ENCODE measurements at places on chromosomes 16 and 17. TPM values are rescaled to one million over a fixed set of nuclear protein-coding genes. Genes with fewer than 3 reads are reported as not detected.

Gene CDYL2
- 13.5 TPM for total RNA-seq

DNA sequence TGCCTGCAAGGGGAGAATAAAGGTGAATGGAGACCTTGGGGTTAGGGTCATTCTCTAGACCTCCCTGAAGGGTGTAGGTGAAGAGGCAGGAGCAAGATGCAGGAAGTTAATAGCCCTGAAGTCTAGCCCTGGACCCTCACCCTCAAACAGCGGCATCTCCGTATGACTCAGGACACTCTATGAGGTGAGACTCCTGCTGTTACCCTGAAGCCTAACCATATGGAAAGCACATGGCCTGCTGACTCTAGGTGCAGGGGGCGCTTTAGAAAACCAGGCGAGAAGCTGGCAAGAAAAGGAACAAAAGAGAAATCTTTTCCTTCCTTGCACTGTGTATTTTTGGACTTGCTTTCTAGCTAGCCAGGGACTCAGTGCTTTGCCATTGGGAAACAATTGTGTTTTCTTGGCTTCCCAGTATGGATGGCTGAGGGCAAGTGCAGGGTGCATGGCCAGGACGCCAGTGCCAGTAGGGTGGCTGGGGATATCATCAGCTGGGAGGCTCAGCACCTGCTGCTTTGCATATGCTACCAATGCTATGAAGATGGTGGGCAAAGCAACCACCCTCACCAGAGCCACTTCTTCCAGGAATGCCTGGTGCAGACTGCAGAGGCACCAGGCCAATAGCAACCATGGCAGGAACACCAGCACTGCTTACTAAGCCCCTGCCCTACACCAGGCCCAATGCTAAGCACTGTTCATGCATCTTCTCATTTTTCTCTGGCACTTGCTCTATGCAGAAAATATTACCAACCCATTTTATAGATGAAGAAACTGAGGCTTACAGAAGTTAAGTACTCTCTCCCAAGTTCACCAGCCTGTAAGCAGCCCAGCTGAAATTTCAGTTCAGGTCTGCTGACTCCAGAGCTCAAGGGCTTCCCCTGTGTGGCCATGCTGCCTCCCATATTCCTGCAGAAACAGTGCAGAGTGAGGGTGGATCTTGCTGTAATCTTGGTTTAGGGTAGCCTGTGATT, 425.1 kb downstream of the SLC39A11 start:
- no peak for DNase-seq

GRCh38 chr17:81966343-81967243, 5.6 kb upstream of the NOTUM start:
- DNase-seq: no peak

GRCh38 chr16:11624205-11624604, 37.5 kb upstream of the LITAF start:
- DNase-seq: no peak

- DNase-seq: no peak
These were observed 43.9 kb downstream of the FBXL20 start for GRCh38 chr17:39357488-39357887.

DNA sequence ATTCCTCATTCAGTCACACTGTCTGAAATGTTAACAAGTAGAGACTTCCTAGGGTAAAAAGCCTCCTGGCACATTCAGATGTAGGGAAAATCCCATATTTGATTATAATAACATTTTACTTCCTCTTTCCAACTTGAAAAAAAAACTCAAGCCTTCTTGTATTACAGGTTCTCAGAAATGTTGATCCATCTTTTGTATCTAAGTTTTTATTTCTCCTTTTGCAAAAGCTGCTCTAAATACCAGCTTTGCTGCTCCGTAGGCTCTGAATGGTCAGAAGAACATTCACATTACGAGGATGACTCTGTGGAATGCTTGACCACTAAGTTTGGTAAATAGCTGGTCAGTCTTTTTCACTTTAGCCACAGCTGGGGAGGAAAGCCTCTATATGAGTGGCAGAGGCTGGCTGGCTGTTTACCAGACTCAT, 13.2 kb upstream of the HEATR6 start:
- no peak for DNase-seq

DNA sequence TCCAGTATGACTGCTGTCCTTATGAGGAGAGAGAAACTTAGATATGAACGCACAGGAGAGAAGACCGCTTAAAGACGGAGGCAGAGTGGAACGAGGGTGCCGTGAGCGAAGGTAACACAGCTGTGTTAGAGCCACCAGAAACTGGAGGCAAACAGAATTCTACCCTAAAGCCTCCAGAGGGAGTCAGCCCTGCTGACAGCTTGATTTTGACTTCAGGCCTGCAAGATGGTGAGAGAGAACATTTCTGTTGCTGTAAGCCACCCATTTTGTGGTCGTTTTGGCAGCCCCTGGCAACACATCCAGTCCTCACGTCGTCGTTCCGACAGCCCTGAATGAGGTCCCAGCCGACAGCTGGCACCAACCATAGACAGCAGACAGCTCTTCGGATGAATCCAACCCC, 2.8 kb upstream of the SPATA2L start:
- no peak for DNase-seq

GRCh38 chr17:79594271-79594670, 16.6 kb downstream of the RBFOX3 start:
- no peak for DNase-seq

- DNase-seq: no peak
These were observed at the start of gene KCNJ16 for GRCh38 chr17:70074956-70075355. Gene KCNJ16 (plus strand): TSS chr17:70075225. CDS start chr17:70132088, 56,863 bp downstream.

GRCh38 chr17:4276514-4276913, 12.7 kb upstream of the ANKFY1 start:
- no peak for DNase-seq

DNA sequence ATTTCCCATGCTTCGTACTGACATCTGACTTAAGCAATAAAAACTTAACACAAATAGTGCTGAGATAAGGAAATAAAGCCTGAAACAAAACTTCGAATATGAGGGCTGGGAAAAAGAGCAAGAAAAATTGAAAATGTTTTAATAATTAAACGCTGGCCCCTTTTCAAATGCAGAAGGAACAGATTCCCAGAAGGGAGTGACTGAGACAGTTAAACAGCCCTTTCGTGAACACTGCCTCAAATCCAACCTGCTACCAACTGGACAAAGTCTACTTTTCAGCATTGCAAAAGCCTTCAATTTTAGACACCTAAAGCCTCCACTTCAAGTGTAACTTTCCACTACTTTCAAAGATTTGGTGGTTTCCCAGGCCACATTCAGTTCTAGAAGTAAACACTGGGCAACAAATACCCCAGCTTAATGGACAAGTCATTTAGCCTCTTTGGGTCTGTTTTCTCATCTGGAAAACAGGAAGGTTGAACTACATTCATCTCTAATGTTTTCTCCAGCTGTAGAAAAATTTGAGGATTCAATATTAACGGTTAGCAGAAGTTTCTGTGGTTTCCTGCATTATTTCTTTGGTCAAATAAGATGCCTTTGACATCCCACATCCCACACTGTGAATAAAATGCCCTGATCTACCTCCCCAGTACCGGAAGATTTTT, 11.8 kb downstream of the RFFL start:
- DNase-seq: no peak

Gene MRPL27
- total RNA-seq: 30.0 TPM

DNA sequence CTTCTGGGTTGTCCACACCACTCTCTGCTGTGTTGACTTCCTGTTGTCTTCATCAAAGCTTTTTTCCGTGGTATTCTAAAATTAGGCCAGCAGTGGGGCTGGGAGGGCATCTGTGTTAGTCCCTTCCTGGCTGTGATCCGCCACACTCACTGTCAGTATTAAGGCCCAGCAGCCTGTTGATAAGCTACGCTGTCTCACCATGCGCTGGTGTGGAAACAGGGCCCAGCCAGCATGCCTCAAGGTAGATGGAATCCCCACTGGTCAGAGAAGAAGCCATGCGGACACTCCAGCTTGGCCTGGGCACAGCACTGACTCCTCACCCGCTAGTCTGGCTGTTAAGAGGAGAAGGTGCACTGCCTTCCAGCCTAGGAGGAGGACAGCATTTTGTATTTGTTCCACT, 11.4 kb downstream of the CDR2L start:
- no peak for DNase-seq

DNA sequence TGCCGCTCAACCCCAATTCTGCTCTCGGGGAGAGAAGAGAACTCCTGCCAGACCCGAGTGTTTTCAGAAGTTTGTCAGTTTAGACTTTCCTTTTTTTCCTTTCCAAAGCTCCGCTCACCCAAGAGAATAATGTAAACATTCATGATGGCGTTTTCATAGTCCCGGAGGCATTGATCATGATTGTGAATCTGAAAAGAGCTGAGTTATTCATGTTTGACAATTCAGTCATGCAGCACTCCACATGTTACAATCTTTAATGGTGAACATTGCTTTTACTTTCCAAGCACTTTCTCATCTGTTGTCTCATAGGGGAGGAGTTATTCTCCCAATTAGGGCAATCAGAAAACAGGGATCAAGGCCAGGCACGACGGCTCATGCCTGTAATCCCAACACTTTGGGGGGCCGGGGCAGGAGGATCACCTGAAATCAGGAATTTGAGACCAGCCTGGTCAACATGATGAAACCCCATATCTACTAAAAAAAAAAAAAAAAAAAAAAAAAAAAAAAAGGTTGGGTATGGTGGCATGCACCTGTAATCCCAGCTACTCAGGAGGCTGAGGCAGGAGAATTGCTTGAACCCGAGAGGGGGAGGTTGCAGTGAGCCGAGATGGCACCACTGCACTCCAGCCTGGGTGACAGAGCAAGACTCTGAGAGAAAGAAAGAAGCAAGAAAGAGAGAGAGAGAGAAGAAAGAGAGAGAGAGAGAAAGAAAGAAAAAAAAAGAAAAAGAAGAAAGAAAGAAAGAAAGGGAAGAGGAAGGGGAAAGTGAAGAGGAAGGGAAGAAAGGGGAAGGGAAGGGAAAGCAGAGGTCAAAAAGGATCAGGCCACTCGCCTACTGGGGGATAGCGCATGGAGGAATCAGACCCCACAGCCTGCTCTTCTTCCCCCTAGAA, 70.0 kb upstream of the TNRC6C start:
- DNase-seq: no peak

Gene GAS2L2
- total RNA-seq: 0.33 TPM

DNA sequence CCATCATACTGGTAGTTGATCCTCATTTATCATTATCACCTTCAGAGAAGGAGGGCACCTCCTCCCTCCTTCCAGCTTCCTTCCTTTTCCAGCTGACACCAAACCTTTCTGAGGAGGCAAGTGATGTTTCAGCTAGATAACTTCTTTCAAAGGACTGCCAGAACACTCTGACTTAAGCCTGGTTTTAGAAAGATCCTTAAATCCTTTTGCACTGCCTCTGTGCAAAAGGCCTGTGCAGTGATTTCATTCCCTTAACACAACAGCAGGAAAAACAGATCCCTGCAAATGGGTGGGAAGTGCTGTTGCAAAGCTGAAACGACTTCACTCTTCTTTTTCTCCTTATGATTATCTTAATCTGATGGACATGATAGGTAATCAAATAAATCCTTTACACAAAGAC, 7.1 kb upstream of the KRT23 start:
- DNase-seq: no peak

Gene ITGA2B
- 0.86 TPM for total RNA-seq

Gene CFAP52
- not detected for total RNA-seq
